ENCODE measurements at places on chromosomes 6 and 20.

DNA sequence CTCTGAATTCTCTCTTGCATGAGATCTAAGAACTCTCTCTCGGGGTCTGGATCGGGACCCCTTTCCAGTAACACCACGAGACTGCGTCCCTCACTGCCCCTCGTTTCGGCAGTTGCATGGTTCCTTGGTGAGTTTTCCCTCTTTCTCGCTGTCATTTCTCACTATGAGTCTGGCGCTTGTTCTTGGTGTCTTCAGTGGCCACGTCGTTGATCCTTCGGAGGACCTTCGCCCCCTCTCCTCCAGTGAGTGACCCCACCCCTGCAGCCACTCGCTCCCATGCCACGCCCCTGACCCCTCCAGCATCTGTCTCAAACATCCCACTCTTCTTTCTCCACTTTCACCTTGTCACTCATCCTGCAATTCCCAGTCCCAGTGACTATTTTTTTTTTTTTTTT lies 23.0 kb downstream of the SYNJ2 start:
- DNase-seq: no peak

- DNase-seq: no peak
Observed at GRCh38 chr20:23437126-23437899, 2.2 kb upstream of the CSTL1 start.

DNA sequence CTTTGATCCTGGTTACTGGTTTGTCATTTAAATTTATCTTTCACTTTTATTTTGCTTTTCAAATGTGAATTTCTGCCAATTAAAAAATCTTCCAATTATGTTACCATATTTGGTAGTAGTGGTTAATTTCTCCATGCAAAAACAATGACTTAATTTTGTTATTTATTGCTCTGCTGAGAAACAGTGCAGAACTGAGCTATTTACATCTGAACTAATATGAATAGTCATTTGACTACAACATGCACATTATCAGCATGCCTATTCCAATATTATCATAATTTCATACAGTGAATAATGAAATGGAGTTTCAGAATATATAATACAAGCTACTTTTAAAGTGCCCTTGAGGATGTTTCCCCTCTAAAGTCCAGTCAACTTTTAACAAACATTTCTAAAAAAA lies 517 bp downstream of the PLN start:
- no peak for DNase-seq

- DNase-seq: no peak
Observed at GRCh38 chr6:23089981-23090380, 520.6 kb downstream of the HDGFL1 start.

- no peak for DNase-seq
Observed at GRCh38 chr6:140178935-140179334, 804.5 kb upstream of the CITED2 start.

Data from inflammatory macrophage treated with lipopolysaccharide for 1 hour (primary cell).